Amniotic epithelial cell (primary cell): ENCODE measurements at places on chromosomes 6 and 20.
A peak's percentile ranks its signal among the peaks of the same experiment; 100 is the strongest.

GRCh38 chr20:34365765-34366213 is 2.7 kb downstream of the ITCH start:
- DNase-seq: no peak

- DNase-seq: no peak
These were observed 152.9 kb downstream of the RNASET2 start for GRCh38 chr6:166803471-166803870.

- peak; percentile 45 for DNase-seq
These were observed 718.5 kb downstream of the RFPL4B start for GRCh38 chr6:113065611-113066010.

DNA sequence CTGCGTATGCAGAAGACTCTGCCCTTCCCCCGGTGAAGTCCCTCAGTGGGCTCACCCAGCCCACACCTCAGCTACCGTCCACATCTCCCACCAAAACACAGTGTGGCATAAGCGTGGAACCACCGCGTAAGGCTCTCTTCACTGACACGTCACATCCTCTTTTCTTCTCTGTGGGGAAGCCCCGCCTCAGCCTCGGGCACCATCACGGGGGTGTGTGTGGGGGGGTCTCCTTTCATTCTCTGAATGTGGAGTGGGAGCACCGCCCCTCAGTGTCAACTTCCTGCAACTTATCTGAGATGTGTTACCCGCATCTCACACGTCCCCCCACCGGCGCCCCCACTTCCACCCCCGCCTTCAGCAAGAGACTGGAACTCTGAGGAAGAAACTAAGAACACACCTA is 388.4 kb upstream of the JARID2 start:
- no peak for DNase-seq

- peak; percentile 34 for DNase-seq
These were observed 267.2 kb upstream of the TCF21 start for GRCh38 chr6:133621751-133622150.

DNA sequence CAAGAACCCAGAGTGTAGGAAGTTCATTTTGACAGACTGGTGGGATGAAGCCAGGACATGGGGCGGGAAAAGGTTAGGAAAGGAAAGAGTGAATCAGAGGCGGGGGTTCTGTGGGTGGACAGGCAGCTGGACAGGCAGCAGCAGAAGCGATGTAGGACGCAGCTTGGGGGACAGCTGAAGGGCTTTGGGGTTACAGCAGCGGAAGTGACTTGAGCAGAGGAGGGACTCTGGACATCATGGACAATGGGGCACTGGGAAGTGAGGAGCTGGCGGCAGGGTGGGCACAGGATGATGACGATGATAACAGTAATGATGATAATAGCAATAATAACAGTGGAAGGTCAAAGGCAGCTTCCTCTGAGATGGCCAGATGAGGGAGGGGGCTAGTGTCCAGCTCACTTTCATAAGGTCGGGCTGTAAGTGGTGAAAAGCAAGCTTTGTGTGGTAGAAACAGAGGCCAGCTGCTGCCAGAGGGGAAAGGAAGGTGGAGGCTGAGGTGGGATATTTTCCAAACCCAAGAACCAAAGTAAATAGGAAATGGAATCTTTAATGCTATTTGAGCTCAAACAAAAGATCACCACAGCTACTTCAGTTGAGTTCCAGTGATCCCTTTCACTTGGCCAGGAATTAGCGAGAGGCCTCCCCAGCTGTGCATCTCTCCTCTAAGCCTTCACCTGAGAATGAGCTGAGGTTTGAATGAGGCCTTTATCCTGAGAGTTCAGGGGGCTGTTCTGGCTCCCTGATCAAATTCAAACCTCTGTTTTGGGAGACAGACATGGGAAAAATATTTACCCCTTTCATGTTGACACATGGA is 433.5 kb downstream of the DHX35 start:
- DNase-seq: no peak

GRCh38 chr20:45432294-45432693 is 16.4 kb downstream of the PIGT start:
- no peak for DNase-seq

GRCh38 chr6:126091466-126091865 is 105.1 kb downstream of the TRMT11 start:
- DNase-seq: no peak

- no peak for DNase-seq
These were observed 1040.0 kb upstream of the MAP3K7 start for GRCh38 chr6:91626911-91627310.

DNA sequence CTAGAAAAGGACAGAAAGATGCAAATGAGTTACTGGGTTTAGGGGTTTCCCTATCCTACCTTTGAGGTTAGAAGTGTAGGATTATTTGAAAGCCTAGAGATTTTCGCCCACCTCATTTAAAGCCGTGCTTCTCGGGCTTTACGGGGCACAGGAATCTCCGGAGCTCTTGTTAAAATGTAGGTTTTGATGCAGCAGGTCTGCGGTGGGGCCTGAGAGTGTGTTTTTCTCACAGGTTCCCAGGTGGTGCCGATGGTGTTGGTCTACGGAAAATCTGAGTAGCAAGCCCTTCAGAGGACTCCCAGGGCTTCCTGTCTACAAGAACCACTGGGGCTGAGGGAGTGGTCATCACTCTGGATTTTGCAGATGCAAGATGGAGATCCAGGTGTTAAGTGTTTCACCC is 47.5 kb downstream of the TRAM2 start:
- no peak for DNase-seq

DNA sequence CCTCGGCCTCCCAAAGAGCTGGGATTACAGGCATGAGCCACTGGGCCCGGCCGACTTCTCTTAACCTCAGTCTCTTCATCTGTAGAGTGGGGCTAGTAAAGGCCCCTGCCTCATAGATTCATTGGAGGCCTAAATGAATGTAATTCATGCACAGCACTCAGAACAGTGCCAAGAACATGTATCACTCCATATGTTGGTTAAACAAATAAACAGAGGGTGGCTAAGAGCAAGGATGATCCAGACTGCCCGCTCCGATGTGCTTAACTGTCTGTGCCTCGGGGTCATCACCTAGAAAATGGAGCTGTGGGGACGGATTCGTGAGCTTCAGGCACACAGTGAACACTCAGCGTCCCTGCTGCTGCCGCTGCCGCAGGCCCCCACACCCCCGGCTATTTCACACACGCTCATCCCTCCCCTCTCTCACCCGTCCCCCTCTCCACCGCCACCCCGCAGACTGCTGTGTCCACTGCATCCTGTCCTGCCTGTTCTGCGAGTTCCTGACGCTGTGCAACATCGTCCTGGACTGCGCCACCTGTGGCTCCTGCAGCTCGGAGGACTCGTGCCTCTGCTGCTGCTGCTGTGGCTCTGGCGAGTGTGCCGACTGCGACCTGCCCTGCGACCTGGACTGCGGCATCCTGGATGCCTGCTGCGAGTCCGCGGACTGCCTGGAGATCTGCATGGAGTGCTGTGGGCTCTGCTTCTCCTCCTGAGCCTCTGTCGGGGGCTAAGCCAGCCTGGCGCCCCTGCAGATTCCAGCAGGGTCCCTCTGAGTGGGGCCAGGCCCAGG is 14.8 kb downstream of the MDFI start:
- no peak for DNase-seq

DNA sequence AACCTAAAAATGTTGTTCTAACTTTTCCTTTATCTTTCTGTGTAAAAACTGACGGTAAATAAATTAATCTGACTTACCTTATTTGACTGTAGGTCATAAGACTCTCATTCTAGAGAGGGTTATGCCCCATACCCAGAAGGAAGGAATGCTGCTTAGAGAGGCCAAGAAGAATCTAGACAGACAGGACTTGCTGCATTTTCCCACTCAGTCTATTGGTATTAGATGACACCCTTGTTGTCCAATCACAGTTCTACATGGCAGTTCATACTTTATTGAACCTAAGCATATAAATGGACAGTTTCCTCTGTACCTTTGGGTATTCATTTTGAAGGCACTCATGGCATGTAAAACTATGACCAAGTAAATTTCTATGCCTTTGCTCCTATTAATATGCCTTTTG is 359.6 kb upstream of the ID4 start:
- no peak for DNase-seq

GRCh38 chr6:25341203-25341552 is 62.0 kb downstream of the CARMIL1 start:
- no peak for DNase-seq

GRCh38 chr6:703552-703951 is 10.6 kb upstream of the EXOC2 start:
- DNase-seq: no peak

GRCh38 chr6:105459049-105459448 is 56.2 kb upstream of the PREP start:
- no peak for DNase-seq

GRCh38 chr6:83781506-83781905 is 71.7 kb upstream of the RIPPLY2 start:
- DNase-seq: no peak

GRCh38 chr6:44537306-44538049 is 150.0 kb downstream of the CDC5L start:
- no peak for DNase-seq

DNA sequence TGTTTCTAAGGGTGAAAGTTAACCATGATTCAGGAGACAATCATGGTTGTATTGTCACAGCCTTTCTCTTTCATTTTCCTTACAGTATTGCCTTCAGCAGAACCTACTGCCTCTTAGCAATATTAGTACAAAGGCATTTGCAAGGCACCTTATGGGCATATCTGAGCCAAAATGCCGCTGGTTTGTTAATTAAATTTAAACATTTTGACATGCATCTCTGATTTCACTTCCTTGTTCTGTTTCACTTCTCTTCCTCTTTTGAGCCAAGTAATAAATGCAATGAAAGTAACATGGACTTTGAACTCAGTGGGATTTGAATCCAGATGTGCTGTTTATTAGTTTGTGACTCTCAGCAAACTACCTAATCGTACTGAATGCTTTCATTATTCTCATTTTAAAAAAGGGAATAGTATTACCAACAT is 467.4 kb upstream of the CITED2 start:
- no peak for DNase-seq

- DNase-seq: no peak
These were observed 1.5 kb upstream of the GRIK2 start for GRCh38 chr6:101391772-101392585.

- DNase-seq: no peak
These were observed 54.3 kb downstream of the ID4 start for GRCh38 chr6:19891451-19891850.

DNA sequence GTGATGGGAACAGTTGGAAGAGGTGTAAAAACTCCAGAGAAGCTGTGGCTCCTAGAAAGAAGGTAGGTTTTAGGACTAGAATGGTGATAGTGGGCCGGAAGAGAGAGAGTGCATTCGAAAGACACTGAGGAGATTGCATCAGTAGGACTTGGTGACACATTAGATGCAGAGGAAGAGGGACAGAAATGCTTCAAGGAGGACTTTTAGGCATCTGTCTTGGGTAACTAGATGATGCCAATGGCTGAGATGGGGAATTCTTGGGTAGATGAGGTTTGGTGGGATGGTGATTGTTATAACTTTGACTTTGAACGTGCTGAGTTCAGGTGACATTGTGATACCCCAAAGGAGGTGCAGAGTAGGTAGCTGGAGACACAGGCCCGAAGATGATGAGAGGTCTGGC is 196.5 kb downstream of the GMPR start:
- DNase-seq: no peak

- DNase-seq: peak; percentile 71
These were observed 16.4 kb upstream of the BLOC1S5 start for GRCh38 chr6:8080362-8081151.

GRCh38 chr6:38676974-38677544 is 25.9 kb downstream of the GLO1 start:
- DNase-seq: peak; percentile 46

DNA sequence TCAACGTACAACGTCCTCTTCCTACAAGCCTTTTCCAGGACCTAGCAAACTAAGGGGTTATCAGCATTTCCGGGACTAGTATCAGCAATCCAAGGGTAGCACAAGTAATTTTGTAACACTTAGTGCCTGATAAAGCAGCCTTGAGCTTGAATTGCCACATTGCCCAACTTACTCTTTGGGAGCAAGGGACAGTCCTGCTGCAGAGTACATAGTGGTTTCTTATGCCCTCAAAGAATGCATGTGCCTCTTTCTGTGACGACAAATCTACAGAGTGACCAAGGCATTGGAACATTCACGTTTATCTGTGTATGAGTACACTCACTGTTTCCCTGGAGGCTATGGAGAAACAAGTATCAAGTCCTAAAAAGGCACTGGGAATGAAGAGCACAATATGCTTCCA is 3.2 kb upstream of the ID4 start:
- DNase-seq: peak; percentile 32

DNA sequence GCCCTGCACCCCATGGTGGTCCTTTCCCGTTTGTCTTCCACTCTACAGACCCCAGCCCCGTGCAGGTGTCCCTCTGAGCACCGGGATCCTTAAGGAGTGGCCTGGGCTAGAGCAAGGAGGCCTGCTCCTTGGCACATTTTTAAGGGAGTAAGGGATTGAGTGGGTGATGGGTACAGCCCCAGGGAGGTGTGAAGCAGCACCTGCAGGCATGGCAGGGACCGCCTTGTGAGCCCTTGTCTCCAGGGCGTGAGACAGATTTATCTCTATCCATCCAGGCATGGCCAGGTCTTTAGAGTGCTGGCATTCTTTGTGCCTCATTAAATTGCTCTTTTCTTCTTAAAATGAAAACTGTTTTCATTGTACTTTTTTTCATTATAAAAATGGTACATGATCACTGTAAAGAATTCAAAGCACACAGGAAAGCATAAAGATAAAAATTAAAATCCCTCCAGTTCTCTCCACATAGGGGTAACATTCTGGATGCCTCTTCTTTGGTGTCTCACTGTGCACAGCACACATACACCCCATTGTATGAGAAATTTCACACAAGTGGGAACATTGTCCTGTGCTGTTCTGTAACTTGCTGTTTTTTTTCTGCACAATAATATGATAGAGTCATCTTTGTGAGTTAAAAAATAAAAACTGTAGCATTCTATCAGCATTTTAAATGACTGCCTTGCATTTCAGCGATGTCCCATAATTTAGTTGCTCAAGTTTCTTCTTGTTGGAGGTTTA is 31.9 kb upstream of the ZNF831 start:
- DNase-seq: no peak

GRCh38 chr6:84801250-84801649 is 36.9 kb upstream of the TBX18 start:
- DNase-seq: peak; percentile 11

GRCh38 chr6:82957868-82958245 is 107.8 kb downstream of the UBE3D start:
- DNase-seq: no peak

DNA sequence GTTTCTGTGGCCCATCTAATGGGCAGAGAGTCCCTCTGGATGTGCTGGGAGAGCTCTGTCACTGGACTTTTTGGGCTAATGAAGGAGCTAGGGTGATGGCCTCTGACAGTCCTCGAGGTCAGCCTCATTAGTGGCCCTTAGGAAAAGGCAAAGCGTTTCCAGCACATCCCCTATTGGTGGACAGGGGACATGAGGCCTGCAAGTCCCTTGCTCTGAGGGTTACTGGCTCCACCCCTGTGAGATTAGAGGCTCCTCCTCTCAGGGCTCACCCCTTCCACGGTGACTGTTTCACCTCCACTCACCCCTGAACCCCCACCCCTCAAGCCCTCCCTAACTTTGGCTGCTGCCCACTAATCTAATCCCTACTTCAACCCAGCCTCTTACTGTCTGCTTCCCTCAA is 12.8 kb upstream of the FANCE start:
- DNase-seq: no peak

- peak; percentile 83 for DNase-seq
These were observed 524.6 kb upstream of the JARID2 start for GRCh38 chr6:14721103-14721758.
